ENCODE measurements at places on chromosomes 13 and 19.

- peaks cover 9% of the 10 kb centered on the region for H3K4me1 ChIP-seq
- peak; percentile 30 for DNase-seq
- H3K27ac ChIP-seq: no peak overlapping the region
- H3K27me3 ChIP-seq: no peaks in the 10 kb centered on the region
Measured at GRCh38 chr13:111066544-111066943, 48.6 kb upstream of the ARHGEF7 start.

GRCh38 chr13:75978818-75979217 is 342.7 kb downstream of the LMO7 start:
- H3K4me3 ChIP-seq: no peak overlapping the region
- no peaks in the 10 kb centered on the region for H3K27me3 ChIP-seq
- no peaks in the 10 kb centered on the region for H3K4me1 ChIP-seq
- no peaks in the 10 kb centered on the region for H3K36me3 ChIP-seq
- DNase-seq: no peak

DNA sequence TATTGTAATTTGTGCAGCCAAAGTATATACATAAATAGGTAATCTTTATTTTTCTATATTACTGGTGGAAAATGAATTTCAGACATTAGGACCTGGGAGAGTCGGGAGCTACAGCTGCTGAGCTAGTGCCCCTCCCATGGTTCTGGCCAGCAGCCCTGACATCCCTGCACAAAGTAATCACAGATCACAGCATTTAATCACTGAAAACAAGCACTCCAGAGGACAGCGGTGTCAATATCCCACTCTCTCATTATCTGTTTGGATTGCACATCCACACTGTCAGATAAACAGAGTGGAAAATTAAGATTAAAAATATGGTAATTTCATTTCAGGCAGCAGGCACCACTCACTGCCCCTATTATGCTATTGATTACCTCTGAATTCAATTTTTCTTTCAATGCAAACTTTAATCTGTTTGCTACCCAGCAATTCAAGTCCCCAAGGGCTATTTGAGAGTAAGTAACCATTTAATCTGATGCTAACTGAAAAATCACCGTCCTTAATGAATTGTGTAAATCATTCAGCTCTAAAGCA is 254.1 kb upstream of the SOX21 start:
- H3K4me3 ChIP-seq: no peak overlapping the region
- H3K27ac ChIP-seq: no peak overlapping the region
- no peaks in the 10 kb centered on the region for H3K27me3 ChIP-seq
- no peaks in the 10 kb centered on the region for H3K36me3 ChIP-seq
- H3K4me1 ChIP-seq: no peaks in the 10 kb centered on the region
- no peak for DNase-seq

DNA sequence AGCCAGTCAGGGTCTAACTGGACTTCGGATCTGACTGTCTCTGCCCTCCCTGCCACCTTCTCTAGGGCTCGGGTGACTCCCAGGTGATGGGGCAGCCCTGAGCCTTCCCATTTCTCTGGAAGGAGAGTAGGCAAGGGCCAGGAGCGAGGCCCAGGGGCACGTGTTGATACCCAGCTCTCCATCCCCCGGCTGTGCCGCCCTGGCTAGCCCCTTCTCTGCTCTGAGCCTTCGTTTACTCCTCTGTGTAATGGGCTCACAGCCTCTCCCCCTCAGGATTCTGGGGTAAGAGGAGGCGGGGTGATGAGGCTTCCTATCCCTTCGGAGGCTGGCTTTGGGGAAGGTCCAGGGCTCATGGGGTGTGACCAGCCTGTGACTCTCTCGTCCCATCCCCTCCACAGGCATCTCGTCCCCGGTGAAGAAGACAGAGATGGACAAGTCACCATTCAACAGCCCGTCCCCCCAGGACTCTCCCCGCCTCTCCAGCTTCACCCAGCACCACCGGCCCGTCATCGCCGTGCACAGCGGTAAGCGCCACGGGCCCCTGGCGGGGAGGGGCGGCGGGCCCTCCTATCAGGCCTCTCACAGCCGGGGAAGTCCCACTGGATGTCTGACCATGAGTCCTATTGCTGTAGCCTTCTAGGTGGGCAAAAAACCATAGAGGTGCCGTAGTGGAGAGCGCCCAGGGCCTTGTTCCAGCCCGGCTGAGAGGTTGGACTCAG is 31.6 kb downstream of the SMIM24 start:
- H3K27ac ChIP-seq: no peak overlapping the region
- H3K27me3 ChIP-seq: no peaks in the 10 kb centered on the region
- peaks cover 5% of the 10 kb centered on the region for H3K4me1 ChIP-seq
- H3K4me3 ChIP-seq: no peak overlapping the region

DNA sequence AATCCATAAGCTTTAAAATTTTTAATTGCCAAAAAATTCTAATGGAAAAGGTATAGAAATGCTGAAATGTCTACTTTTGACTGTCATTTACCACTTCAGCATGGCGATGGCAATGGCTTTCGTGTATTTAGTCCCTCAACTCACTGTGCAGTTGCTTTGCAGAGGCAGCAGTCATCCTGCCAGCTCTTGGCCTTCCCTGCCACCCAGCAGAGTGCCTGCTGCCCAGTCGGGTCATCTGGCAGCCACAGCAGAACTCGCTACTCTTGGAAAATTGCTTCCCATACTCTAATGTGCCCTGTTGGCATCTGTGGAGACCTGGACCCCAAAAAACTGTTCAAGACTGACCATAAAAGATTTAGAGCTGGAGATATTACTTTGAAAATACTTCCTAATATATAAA is 383.2 kb downstream of the UQCRFS1 start:
- no peaks in the 10 kb centered on the region for H3K27me3 ChIP-seq
- DNase-seq: no peak
- no peaks in the 10 kb centered on the region for H3K36me3 ChIP-seq
- H3K4me3 ChIP-seq: no peak overlapping the region

DNA sequence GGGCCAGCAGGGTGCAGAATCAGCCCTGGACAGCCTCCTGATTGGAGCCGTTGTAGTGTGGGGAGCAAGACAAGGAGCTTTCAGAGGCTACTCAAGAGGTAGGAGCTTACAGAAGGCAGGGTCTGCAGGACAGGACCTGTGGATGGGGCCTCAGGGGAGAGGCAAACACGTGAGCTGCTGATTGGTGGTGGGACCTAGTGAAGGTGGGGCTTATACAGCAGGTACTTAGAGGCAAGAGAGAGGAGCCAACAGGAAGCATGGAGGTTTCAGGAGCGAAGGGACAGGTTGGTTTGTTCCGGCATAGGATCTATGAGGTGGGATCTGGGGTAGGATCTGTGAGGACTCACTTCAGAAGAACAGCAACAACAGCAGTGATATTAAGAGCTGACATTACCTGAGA is 32.4 kb downstream of the ZSWIM4 start:
- H3K4me1 ChIP-seq: no peaks in the 10 kb centered on the region
- H3K36me3 ChIP-seq: peaks cover 5% of the 10 kb centered on the region

- no peaks in the 10 kb centered on the region for H3K36me3 ChIP-seq
- H3K27me3 ChIP-seq: no peaks in the 10 kb centered on the region
Measured at GRCh38 chr13:99391781-99392469, 84.7 kb upstream of the GPR183 start.

- no peaks in the 10 kb centered on the region for H3K36me3 ChIP-seq
- no peak overlapping the region for H3K4me3 ChIP-seq
- H3K4me1 ChIP-seq: no peaks in the 10 kb centered on the region
- H3K27me3 ChIP-seq: no peaks in the 10 kb centered on the region
- no peak for DNase-seq
Measured at GRCh38 chr13:70732611-70733010, 624.4 kb upstream of the KLHL1 start.

GRCh38 chr13:38777347-38778119 is 90.7 kb downstream of the FREM2 start:
- H3K36me3 ChIP-seq: no peaks in the 10 kb centered on the region
- no peak overlapping the region for H3K4me3 ChIP-seq
- H3K27ac ChIP-seq: no peak overlapping the region
- DNase-seq: no peak

GRCh38 chr19:35153701-35154524 is 622 bp upstream of the FXYD5 start:
- no peaks in the 10 kb centered on the region for H3K36me3 ChIP-seq
- DNase-seq: peak; percentile 53
- no peak overlapping the region for H3K27ac ChIP-seq

DNA sequence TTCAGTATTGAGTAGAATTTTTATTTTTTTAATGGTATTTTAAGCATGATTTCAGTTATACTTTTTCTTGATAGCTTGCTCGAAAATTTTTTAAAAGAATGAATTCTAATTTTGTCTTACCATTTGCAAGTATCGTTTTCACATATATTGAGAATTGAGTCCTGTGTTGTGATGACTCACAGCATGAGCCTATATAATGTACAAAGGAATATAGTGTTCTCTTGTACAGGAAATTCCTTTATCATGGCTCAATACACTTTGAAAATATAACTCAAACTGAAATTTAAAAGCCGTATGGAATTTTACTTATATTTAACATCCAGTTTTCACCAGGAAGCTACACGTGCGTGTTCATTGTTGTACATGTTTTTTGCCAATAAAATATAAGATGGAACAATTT is 161.1 kb upstream of the TMTC4 start:
- no peak for DNase-seq
- H3K27me3 ChIP-seq: no peaks in the 10 kb centered on the region
- H3K4me3 ChIP-seq: no peak overlapping the region
- H3K36me3 ChIP-seq: no peaks in the 10 kb centered on the region
- H3K4me1 ChIP-seq: no peaks in the 10 kb centered on the region

GRCh38 chr19:5554828-5555227 is 12.9 kb downstream of the TINCR start:
- H3K27ac ChIP-seq: no peak overlapping the region
- H3K27me3 ChIP-seq: no peaks in the 10 kb centered on the region
- H3K36me3 ChIP-seq: no peaks in the 10 kb centered on the region
- DNase-seq: no peak

- no peak overlapping the region for H3K27ac ChIP-seq
- H3K27me3 ChIP-seq: no peaks in the 10 kb centered on the region
- H3K36me3 ChIP-seq: peaks cover 19% of the 10 kb centered on the region
Measured at GRCh38 chr19:5694956-5695648, 5.0 kb downstream of the RPL36 start.

- H3K36me3 ChIP-seq: no peaks in the 10 kb centered on the region
- no peak for DNase-seq
Measured at GRCh38 chr13:101515504-101515903, 63.0 kb downstream of the ITGBL1 start.

GRCh38 chr19:31541396-31541795 is 192.2 kb upstream of the TSHZ3 start:
- H3K36me3 ChIP-seq: no peaks in the 10 kb centered on the region
- H3K4me3 ChIP-seq: no peak overlapping the region
- peak; percentile 74 for DNase-seq
- no peak overlapping the region for H3K27ac ChIP-seq

Measured in mesendoderm (in vitro differentiated cells).